ENCODE measurements at places on chromosomes 7 and 10.
A peak's percentile ranks its signal among the peaks of the same experiment; 100 is the strongest.

DNA sequence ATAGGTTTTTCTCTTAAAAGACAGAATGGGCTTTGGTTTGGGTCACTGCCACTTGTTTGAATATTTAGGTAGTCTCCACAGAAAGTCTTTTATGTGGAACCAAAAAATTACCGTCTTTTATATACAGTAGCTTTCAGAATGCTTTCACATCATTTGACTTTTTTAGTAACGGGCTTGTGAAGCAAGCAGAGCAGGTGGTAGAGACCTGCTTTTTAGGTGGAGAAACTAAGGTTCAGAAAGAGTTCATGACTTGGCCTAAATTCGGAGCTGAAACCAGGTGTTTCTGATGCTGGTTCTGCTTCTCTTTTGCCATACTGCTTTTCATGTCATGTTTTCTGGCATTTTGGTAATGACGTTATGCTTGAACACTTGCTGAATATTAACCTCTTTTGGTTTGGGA is 36.3 kb downstream of the GARS1 start:
- no peak for DNase-seq

- DNase-seq = no peak
Measured at GRCh38 chr7:82019551-82020475, 250.0 kb upstream of the HGF start.

GRCh38 chr7:100963874-100964273 is 5.5 kb upstream of the MUC12 start:
- no peak for DNase-seq

- no peak for DNase-seq
Measured at GRCh38 chr7:70512144-70512543, 619.8 kb upstream of the GALNT17 start.

DNA sequence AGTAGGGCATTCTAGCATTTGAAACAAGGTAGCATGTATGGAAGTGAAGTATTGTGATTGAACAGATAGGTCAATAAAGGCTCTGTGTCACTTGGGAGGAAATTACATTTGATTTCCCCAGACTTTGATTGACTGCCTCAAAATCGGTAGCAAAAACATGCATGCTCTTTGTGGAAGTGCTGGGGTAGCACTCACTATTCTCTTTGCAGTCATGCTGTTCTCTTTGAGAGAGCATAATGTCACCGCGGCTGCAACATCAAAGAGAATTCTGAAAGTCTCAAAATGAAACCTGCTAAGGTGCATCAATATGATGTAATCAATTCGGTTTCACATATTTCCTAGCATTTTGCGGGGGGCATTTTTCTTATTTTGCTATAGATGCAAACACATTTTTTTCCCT is 64.2 kb downstream of the ARMC3 start:
- no peak for DNase-seq

GRCh38 chr7:86733783-86734182 is 90.1 kb downstream of the GRM3 start:
- no peak for DNase-seq

- DNase-seq = no peak
Measured at GRCh38 chr10:117819304-117819703, 227.4 kb downstream of the RAB11FIP2 start.

DNA sequence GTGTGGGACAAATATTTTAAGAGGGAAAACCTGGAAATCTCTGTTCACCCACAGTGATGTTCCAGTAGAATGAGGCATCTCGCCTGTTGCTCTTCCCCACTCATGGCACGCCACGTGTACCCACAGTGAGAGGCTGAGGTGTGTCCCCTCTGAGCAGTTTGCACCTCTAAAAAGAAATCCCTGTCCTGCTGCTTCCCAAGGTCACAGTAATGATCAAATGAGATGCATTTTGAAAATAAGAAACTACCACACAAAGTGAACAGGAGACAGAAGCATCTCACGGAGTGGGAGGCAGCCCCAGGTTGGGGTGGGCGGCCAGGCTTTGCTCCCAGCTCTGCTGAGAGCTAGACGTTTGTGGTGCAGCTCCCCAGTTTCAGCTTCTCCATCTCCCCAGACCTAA is 12.4 kb upstream of the ZNF777 start:
- no peak for DNase-seq

GRCh38 chr7:66535414-66536329 is 93.0 kb upstream of the KCTD7 start:
- no peak for DNase-seq

- no peak for DNase-seq
Measured at GRCh38 chr10:112383325-112383724, 9.4 kb downstream of the ACSL5 start.

DNA sequence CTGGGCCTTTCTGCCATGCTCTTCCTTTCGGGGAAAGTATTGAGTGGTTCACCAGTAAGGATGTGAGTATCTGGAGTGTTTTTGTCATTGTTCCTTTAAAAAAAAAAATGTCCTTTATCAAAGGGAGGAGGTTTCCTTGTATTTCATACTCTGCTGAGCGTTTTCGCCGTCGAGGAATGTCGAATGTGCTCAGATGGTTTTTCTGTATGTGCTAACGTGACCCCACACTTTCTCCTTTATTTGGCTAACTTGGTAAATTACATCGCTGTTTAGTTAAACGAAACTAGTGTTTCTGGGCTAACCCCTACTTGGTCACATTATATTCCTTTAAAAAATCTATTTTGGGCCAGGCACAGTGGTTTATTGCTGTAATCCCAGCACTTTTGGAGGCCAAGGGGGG is 45.9 kb downstream of the INPP5A start:
- DNase-seq = no peak

GRCh38 chr7:139602143-139602722 is 78.7 kb downstream of the CLEC2L start:
- peak; percentile 56 for DNase-seq

GRCh38 chr10:5871596-5871995 is 18.1 kb downstream of the ANKRD16 start:
- DNase-seq = no peak

- no peak for DNase-seq
Measured at GRCh38 chr10:97207131-97207530, 21.4 kb upstream of the SLIT1 start.
